H7 (cell line): ENCODE measurements at places on chromosomes 1 and 21.

DNA sequence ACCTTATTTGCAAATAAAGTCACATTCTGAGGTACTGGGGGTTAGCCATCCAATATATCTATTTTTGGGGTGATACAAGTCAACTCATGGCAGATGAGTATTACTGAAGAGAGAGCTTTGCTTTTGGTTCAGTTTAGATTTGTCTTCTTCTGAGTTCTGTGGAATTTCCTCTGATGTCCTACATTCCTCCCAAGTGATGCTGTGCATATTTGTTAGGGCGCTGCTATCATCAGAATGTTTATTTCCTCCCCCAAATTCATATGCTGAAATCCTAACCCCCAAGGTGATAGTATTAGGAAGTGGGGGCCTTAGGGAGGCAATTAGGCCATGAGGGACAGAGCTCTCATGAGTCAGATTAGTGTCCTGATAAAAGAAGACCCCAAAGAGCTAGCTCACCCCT, 96.2 kb upstream of the WLS start:
- no peak for DNase-seq

GRCh38 chr1:203378556-203379245, 27.8 kb upstream of the FMOD start:
- DNase-seq, result no peak

DNA sequence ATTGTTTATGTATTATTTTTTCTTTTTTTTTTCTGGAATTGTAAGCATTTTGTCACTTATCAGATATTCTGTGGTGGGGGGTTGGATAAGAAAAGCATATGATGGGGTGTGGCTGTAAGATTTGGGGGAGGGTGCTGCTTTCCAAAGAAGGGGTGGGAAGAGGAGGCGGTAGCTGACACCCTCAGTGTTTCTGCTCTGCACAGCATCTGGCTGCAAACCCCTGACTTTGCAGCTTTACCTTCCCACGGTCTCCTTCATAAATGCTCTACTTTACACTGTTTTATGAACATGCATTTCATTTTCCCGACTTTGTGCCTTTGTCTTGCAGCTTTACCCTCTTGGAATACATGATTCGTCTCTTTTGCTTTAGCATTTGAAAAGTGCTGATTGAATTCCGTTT, 7.6 kb downstream of the FMN2 start:
- DNase-seq, result no peak

GRCh38 chr1:93977598-93977945, 68.3 kb upstream of the GCLM start:
- DNase-seq, result no peak
